ENCODE measurements at places on chromosomes 4 and X.

DNA sequence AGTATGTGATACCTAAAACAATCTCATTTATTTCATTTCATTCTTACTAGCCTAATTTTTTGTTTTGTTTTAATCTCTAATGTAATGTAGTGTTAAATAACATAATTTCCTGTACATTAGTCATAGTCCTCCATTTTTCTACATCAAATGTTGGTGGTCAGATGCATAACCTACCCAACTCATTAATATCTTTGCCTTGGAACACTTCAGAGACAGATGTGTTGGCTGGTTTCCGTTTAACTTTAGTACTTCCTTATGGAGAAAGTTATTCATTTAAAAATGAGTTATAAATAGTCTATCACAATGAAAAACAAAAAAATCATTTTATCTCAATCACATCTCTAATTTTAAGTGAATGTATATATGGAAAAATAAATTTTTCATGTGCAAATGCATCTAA lies 190.2 kb downstream of the ANTXR2 start:
- no peak for DNase-seq

DNA sequence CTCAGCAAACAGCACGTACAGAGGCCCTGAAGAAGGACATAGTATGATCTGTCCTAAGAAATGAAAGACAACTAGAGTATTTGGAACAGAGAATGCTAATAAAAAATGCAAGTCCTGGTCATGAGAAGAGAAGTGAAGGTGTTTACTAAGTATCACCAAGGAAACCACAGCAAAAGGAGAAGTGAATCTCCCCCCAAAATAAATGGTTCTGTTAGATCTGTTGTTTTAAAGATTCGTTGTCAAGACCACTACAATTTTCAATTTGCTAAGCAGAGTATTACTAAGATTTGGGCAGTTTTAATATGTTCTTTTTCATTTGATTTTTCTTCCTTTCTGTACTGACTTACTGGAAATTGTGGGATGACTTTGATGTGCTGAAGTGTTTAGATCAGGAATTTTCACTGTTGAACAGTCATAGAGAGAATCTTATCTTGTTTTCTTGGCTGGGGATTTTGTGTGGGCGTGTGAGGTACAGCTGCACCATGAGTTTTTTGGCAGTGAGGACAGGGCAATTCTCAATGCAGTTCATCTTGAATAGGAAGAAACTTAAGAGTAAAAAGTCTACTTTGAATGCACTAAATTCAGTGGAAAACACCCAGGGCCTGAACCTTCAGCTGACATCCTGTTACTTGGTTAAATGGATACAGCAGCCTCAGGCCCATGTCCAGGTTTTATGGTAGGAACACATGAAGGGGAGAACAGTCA lies 132.2 kb downstream of the STIM2 start:
- no peak for DNase-seq

DNA sequence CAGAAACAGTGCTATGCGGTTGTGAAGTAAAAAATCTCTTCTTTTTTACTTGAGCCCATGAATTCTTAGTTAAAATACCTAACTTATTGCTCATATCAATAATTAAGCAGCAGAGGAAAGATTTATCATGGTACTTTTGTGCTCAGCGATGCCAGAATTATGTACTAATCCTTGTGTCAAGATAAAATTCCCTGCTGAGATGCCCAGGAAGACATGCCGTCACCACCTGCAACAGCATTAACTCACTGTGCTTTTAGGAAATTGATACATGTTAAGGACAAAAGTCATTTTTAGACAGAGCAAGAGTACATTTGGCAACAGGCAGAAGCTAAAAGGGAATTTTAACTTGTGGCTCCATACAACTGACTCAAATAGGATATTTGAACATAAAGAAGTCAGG lies 138.9 kb downstream of the NPNT start:
- no peak for DNase-seq

DNA sequence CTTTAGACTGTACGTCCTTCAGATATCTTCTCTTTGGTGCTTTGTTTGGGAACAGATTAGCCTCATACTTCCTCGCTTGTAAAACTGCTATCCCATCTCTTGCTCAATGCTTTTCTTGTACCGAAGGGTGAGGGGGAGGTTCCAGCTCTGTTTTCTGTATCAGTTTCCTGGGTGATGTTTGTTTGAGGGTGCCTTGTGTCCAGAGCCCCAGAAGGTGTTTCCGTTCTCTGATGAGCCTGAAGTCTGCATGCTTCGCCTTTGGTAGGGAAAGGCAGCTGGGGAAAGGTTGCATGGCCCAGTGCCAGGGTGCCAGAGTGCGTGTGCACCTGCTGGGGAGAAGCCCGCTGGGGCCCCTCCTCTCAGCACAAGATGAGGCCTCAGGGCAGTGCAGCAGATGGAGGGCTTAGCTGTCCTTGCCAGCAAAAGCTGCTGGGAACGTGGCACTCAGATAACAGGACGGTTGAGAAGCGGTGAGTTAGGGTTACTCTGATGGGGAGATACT lies 73.7 kb downstream of the TBL1X start:
- no peak for DNase-seq

DNA sequence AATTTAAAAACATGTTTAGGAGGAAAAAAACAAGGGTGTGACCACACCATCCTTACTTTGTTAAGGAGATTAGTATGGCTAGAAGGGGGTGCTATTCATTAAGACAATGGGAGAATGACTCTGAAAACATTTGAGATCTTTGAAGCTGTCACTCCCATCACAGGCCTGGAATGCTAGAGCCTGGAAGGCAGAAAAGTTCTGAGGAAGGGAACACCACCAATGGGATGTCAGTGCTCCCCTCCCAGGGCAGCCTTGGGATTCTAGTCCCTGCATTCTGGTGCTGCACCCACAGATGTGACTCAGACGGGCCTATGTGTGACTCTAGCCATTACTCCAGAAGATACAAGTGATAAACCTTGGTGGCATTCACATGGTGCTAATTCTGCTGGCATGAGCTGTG lies 162.2 kb upstream of the ANXA10 start:
- no peak for DNase-seq

GRCh38 chr4:7356667-7357310 lies 77.9 kb downstream of the PSAPL1 start:
- no peak for DNase-seq

DNA sequence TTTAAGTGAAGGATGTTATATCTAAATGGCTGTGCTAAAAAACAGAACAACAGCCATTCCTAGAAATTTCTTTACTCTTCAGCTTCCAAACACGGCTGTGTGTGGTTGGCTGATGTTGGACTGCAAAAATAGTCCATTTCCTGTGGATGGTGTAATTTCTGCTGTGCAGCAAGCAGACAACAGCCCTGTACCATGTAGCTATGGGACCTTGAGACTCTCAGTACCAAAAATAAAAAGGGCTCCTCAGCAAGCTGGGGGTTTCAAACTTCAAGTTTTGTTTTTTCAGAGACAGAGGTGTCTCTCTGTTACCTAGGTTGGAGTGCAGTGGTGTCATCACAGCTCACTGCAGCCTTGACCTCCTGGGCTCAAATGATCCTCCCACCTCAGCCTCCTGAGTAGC lies 18.1 kb downstream of the CD40LG start:
- DNase-seq, result no peak

GRCh38 chrX:20472148-20472547 lies 205.4 kb upstream of the RPS6KA3 start:
- no peak for DNase-seq

- DNase-seq, result no peak
Measured at GRCh38 chrX:84876876-84877275, 126.8 kb upstream of the APOOL start.

DNA sequence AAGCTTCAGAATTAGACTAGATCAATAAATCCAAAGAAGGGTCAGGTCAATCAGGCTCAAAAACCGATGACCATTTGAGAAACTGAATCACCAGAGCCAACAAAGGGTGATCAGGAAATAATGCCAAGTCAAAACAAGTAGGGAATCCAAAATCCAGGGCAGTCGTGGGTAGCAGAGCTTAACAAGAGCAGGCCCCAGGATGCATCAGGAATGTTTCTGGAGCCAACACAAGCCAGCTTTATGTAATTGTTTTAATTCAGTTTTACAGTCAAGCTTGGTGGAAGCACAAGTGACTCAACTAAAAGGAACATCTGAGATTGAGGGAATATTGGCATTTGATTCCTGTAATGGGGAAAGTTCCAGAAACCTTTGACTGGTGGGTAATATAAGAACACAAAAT lies 237.9 kb upstream of the EDA2R start:
- DNase-seq, result no peak

DNA sequence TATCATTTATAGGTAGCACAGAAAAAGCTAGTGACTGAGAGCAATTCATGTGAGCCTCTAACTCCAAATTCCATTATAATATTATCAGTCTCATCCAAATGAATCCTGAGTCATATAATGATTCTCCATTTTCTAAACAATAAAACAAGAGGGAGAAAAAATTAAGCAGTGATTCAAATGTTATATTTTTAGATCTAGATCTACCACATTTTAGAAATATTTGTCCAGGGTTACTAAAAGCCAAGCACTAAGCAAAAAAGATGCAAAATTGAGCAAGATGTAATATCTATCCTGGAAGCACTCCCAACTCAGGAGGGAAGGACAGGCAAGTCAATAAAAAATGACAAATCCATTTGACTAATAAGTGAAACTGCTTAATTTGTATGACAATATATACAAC lies 172.8 kb downstream of the FBXW7 start:
- no peak for DNase-seq

- no peak for DNase-seq
Measured at GRCh38 chrX:103418811-103419340, 42.5 kb downstream of the BEX3 start.

DNA sequence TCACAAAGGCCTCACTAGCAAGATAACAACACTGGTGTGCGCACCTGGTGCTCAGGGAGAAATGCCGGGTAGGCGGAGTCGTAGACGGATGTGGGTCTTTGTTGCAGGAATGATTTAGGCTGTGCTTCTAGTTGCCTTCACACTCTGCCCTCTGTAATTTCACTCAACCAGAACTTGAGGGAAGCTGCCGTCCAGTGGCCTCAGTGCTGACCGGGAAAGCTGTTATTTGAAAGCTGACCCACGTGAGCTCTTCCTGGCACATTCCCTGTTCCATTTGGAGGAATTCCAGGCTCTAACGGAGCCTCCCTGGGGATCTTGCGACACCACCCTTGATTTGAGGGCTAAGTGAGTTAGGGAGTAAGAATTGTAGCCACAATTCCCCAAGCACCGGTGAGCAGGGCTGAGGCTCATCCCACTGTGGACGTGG lies 15.9 kb downstream of the SH3TC1 start:
- no peak for DNase-seq

- no peak for DNase-seq
Measured at GRCh38 chrX:153438532-153438931, 7.3 kb downstream of the TREX2 start.

GRCh38 chr4:117949621-117950020 lies 84.7 kb upstream of the NDST3 start:
- DNase-seq, result no peak

DNA sequence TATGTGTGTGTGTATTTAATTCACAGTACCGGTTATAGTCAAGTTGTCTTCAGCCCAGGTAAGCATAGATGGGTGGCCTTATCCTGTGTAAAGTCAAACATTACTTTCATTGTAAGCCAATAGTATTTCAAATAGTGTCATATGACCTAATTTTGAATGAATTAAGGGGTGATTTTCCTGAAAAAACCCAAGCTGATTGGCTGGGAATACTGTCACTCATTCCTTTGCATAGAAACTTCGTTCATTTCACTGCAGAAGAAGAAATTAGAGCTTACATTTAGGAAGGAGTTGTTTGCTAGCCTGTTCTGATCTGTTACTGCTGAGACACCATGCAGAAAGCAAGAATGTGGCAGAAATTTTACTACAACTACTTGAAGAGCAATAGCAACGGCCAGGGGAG lies 45.4 kb downstream of the SMARCAD1 start:
- DNase-seq, result no peak

DNA sequence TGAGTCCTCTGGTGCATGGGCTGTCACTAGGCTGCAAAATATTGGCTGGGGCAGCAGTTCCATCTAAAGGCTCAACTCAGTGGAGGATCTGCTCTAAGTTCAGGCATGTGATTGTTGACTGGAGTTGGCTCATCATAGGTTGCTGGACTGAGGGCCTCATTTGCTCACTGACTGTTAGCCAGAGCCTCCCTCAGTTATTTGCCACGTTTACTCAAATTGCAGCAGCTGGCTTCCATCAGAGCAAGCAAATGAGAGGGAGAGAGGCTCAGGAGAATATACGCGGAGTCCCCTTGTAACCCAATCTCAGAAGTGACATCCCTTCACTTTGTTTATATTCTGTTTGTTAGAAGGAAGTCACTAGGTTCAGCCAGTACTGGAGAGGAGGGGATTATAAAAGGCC lies 54.1 kb downstream of the BMP3 start:
- DNase-seq, result no peak

DNA sequence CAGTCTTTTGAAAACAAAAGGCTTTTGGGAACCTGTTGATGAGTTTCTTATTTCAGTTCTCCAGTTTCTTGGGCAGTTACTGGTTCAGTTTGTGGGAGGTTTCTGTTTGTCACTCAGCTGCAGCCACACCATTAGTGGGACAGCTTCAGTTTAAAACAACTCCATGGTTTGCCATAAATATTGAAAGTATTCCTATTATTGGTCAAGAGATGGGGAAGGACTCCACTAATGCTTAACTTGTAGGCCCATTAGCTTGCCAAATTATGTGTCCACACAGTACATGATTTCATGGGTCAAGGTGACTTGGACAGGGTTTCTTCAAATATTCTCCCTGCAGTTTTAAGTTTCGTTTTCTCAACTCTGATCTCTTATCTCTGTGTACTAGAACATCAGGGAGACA lies 15.5 kb upstream of the ASIC5 start:
- DNase-seq, result no peak

DNA sequence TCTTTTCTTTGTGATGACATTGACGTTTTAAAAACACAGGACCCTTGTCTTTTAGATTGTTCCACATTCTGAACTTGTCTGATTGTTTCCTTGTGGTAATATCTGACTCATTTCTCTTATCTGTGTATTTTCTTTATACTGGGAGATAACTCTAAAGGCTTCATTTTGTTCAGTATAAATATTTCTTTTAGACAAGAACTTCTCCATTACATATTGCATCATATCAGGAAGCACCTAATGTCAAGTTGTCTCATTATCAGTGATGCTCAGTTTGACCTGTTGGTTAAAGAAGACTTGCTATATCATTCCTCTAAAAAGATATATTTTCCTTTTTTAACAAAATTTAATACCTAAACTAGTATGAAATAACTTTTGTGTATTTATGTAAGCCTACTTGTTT lies 152.3 kb upstream of the BMP3 start:
- DNase-seq, result no peak

DNA sequence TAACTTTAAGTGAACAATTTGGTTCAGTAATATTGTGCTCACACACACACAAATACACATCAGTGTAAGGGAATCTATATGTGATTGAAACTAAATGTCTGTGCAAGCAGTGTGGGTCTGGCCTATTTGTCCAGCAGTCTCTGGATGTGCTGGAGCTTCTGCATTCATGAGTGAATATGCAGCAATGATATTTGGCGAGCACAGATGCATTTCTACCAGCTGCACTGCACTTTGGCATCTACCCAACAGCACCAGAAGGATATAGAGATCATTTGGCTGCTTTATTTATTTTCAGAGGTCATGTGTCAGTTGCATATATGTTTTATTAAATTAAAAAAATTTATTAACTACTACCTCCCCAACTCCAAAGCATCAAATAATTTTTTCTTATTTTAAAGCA lies 613.4 kb upstream of the NR3C2 start:
- DNase-seq, result no peak

GRCh38 chrX:150007356-150007755 lies 69.1 kb upstream of the EOLA2 start:
- no peak for DNase-seq

Data from stimulated activated CD4-positive, alpha-beta T cell treated with anti-CD3 and anti-CD28 coated beads, Interleukin-15, amount 100 ng/mL, for 1 hour (primary cell).